ENCODE measurements at places on chromosomes 7 and 10.

GRCh38 chr7:92633211-92633906 is 43.2 kb upstream of the FAM133B start:
- DNase-seq = no peak

- no peak for DNase-seq
Measured at GRCh38 chr10:97686301-97686961, 610 bp downstream of the AVPI1 start.

DNA sequence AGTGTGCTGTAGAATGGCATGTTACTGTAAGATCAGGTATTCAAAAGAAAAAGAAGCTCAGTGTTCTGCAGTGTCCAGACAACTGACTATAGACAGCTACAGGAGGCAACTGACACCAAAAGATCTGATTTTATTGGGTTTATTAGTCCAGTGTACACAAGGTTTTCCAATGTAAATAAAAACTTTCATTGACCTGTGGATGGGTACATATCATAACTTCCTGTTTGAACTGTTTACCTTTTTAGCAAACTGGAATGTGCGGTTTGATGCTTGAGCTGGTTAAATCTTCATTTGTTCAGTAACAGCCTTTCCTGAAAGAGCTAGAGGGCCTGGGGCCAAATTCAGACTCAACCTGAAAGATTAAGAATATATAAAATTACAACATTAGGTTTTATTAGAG is 172.6 kb upstream of the SP8 start:
- DNase-seq = no peak

- DNase-seq = no peak
Measured at GRCh38 chr10:36778651-36779050, 346.7 kb upstream of the ANKRD30A start.

- DNase-seq = no peak
Measured at GRCh38 chr7:147513451-147513850, 1077.1 kb upstream of the C7orf33 start.

Data from activated naive CD8-positive, alpha-beta T cell treated with anti-CD3 and anti-CD28 coated beads, Interleukin-2, amount 50 U/mL, for 16 hours (primary cell).